Activated gamma-delta T cell treated with anti-CD3 and anti-CD28 coated beads, Interleukin-2, amount 50 U/mL, for 16 hours (primary cell): ENCODE measurements at places on chromosomes 1 and 21.

DNA sequence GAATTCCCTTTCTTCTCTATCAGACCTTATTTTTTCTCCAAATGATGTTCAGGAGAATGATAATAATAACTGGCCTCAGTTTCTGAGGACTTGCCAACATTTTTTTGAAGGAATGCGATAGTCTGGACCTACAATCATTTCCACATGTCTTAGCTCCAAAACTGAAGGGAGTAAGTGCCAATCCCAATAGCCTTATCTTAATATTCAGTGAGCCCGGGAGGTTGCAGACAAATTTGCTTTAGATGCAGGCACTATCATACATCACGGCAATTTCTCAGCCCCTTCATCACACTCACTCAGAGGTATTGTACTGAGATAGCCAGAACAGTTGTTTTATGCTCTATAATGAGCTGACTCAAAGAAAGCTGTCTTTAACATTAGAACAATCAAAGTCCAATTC, 796.9 kb downstream of the ADGRL2 start:
- DNase-seq, result no peak

- no peak for DNase-seq
These were observed 159.0 kb downstream of the BARHL2 start for GRCh38 chr1:90558126-90558525.

- DNase-seq, result no peak
These were observed 170.4 kb upstream of the ZC3H12A start for GRCh38 chr1:37303884-37304574.

DNA sequence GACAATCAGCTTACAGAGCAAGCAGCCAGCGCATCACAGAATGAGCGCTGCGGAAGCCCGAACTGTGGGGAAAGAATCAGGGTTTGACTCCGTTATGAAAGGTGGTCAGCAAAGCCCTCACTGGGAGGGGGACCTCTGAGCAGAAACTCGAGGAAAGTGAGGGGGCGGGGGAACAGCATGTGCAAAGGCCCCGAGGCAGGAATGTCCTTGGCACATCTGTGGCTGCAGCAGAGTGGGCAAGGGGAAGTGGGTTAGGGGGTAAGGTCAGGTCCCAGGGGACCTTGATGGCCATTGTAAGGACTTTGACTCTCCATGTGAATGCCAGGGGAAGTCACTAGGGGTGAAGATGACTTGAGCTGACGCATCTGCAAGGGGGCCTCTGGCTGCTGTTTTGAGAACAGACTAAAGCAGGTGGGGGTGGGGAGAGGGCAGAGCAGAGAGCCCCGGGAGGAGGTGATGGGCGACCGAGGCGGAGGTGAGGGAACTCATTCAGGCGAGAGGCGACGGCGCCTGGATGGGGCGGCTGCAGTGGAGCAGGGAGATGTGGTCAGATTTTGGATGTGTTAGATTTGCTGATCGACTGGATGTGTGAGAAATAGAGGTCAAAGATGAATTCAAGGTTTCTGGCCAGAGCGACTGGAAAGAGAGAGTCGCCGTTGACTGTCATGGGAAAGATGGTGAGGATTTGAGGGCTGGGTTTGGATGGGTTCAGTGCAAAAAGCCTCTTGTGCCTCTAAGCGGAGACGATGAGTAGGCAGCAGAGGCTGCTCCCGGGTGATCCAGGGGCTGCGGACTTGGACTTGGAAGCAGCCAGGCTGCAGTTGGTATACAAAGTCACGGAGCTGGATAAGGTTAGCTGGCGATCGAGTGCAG, 108.0 kb upstream of the ZBTB40 start:
- no peak for DNase-seq

DNA sequence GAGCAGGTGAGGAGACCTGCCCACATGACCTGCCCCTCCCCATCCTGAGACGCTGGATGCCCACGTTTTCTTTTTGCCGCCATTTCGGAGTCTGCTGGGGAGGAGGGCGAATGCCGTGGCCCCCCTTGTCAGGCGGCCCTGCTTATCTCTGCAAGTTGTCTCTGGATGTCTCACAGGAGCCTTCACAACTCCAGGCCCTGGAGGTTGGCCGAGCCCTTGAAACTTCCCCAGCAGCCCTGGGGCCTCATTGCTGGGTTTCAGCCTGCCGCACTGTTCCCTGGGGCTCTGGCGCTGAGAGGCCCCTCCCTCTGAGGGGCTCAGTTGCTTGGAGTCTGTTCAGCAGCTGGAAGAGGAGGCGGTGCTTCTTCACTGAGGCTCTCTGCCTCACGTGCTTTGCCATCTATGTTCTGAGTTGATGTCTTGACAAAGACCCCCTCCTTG, 29.8 kb upstream of the ZBTB21 start:
- no peak for DNase-seq
